Osteoblast (primary cell): ENCODE measurements at places on chromosomes 4 and X. TPM values are rescaled to one million over a fixed set of nuclear protein-coding genes. Genes with fewer than 3 reads are reported as not detected.
A peak's percentile ranks its signal among the peaks of the same experiment; 100 is the strongest.

- H3K4me1 ChIP-seq, result no peaks in the 10 kb centered on the region
- H3K4me3 ChIP-seq, result no peak overlapping the region
- no peak overlapping the region for H3K27ac ChIP-seq
Measured at GRCh38 chrX:15437724-15438123, 53.5 kb upstream of the VEGFD start.

- H3K4me3 ChIP-seq, result no peak overlapping the region
- no peaks in the 10 kb centered on the region for H3K27me3 ChIP-seq
- no peaks in the 10 kb centered on the region for H3K4me1 ChIP-seq
- no peaks in the 10 kb centered on the region for H3K36me3 ChIP-seq
Measured at GRCh38 chr4:13865871-13866669, 238.5 kb upstream of the BOD1L1 start.

- no peak overlapping the region for H3K27ac ChIP-seq
- H3K27me3 ChIP-seq, result no peaks in the 10 kb centered on the region
- no peak for DNase-seq
Measured at GRCh38 chr4:26885912-26886274, 25.3 kb downstream of the STIM2 start.

- no peak overlapping the region for H3K27ac ChIP-seq
- peaks cover 50% of the 10 kb centered on the region for H3K36me3 ChIP-seq
- no peaks in the 10 kb centered on the region for H3K27me3 ChIP-seq
- H3K4me1 ChIP-seq, result peaks cover 4% of the 10 kb centered on the region
Measured at GRCh38 chr4:39312816-39313215, 53.3 kb downstream of the RFC1 start.

DNA sequence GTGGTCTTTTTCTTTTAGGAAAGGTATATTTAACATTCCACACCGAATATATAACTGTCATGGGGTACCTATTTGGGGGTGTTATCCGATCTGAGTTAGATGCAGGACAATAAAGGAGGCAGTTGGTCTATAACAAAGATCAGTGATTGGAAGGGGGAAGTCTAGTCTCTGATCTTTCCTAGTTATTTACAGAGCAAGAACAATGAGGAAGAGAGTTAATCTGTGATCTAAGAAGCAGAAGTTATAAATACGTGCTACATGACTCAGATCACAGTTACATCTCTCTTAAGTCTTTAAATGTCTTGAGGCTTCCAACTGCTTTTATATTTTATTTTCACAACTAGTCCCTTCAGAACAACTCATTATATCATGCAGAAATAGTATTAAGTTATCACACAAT lies 33.2 kb upstream of the ARMCX4 start:
- H3K27ac ChIP-seq, result no peak overlapping the region
- no peaks in the 10 kb centered on the region for H3K36me3 ChIP-seq
- no peak overlapping the region for H3K4me3 ChIP-seq
- no peaks in the 10 kb centered on the region for H3K27me3 ChIP-seq

DNA sequence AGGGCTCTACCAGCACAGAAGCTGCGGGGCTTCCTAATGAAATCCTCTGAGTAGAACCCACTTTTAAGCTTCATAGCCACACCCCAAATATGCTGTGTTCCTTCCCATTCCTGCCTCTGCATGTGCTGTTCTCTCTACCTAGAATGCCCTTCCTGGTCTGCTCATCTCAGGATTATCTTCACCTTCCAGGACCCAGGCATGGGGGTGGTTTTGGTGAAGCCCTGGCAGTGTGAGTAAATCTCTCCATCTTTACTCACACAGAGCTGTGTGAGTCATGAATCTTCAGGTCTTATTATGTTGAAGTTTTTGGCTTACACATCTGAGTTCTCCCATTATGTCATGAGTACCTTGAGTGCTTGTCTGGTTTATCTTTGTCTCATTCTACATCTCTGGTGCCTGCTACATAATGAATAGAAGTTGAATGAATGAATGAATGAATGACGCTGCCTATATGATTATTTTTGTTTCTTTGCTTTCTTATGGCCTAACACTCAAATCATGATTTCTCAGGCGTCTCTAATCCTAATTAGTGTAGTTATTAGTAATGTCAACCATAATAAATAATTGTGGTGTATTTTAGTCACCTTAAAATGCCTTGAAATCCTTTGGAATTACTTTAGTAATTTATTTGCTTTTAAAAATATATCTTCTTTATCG lies 41.9 kb downstream of the HADH start:
- peak; percentile 67 for DNase-seq
- H3K4me1 ChIP-seq, result peaks cover 14% of the 10 kb centered on the region
- H3K36me3 ChIP-seq, result peaks cover 16% of the 10 kb centered on the region

DNA sequence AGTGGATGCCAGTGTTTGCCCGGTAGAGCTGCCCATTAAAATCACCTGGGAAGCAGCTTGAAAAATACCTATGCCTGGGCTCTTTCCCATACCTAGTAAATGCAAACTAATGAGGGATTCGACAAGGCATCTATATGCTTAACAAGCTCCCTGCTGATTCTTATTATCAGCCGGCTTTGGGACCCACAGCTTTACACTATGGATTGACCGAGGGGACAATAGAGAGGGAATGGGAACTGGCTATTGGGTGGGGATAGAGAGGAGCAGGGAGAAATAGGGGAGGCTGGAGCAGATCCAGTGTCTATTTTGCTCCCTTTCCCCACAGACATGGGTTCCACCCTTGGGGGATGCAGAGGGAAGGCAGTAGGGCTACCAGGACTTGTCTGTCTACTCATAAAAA lies 103.1 kb upstream of the TEX13D start:
- DNase-seq, result no peak
- no peak overlapping the region for H3K27ac ChIP-seq
- no peaks in the 10 kb centered on the region for H3K36me3 ChIP-seq
- no peaks in the 10 kb centered on the region for H3K4me1 ChIP-seq
- H3K4me3 ChIP-seq, result no peak overlapping the region

DNA sequence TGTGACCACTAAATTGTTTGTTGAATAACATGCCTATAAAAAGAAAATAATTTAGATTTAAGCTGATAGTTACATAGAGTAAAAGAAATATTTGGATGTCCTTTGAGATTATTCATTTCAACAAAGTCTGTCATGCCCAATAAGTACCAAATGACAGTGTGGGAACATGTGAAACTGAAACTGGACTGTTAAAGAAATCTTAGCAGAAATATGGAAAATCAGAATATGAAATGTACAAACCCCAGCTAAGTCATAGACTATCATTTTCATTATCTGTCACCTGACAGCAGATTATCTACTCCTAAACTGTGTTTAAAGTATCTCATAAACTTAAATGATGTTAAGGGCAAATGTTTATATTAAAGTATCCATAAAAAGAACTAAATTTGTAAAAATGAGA lies 437.8 kb upstream of the FAM241A start:
- DNase-seq, result no peak
- no peak overlapping the region for H3K4me3 ChIP-seq
- no peaks in the 10 kb centered on the region for H3K27me3 ChIP-seq
- no peak overlapping the region for H3K27ac ChIP-seq

- no peaks in the 10 kb centered on the region for H3K36me3 ChIP-seq
- no peak for DNase-seq
- H3K4me1 ChIP-seq, result peaks cover 10% of the 10 kb centered on the region
- H3K27me3 ChIP-seq, result no peaks in the 10 kb centered on the region
Measured at GRCh38 chr4:74059161-74059829, 20.8 kb upstream of the CXCL3 start.

- no peak overlapping the region for H3K27ac ChIP-seq
- peaks cover 15% of the 10 kb centered on the region for H3K27me3 ChIP-seq
- H3K4me3 ChIP-seq, result no peak overlapping the region
- no peaks in the 10 kb centered on the region for H3K4me1 ChIP-seq
- no peak for DNase-seq
Measured at GRCh38 chrX:112851806-112852205, 11.2 kb upstream of the AMOT start.

- peaks cover 11% of the 10 kb centered on the region for H3K27me3 ChIP-seq
- peak; percentile 34 for DNase-seq
- H3K27ac ChIP-seq, result peak overlapping the region; percentile 28
- peaks cover 5% of the 10 kb centered on the region for H3K4me1 ChIP-seq
- no peaks in the 10 kb centered on the region for H3K36me3 ChIP-seq
- H3K4me3 ChIP-seq, result no peak overlapping the region
Measured at GRCh38 chrX:115533485-115533884, 27.5 kb upstream of the PLS3 start.

DNA sequence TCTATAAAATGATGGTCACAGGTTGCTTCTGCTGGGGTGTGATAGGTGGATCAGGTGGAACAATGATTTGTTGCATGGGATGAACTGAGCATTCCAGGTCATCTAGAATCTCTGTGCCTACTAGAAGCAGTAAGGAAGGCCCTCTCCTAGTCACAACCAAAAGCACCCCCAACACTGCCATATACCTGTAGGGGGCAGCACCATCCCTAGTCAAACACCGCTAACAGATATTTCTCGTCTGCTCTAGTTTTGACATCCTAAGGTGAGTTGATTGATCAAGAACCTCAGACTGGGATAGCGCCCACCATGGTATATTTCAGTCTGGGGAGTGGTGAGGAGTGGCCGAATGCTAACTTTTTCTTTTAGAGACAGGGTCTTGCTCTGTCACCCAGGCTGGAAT lies 160.2 kb downstream of the NHS start:
- H3K27me3 ChIP-seq, result no peaks in the 10 kb centered on the region
- no peak overlapping the region for H3K27ac ChIP-seq
- DNase-seq, result peak; percentile 29

DNA sequence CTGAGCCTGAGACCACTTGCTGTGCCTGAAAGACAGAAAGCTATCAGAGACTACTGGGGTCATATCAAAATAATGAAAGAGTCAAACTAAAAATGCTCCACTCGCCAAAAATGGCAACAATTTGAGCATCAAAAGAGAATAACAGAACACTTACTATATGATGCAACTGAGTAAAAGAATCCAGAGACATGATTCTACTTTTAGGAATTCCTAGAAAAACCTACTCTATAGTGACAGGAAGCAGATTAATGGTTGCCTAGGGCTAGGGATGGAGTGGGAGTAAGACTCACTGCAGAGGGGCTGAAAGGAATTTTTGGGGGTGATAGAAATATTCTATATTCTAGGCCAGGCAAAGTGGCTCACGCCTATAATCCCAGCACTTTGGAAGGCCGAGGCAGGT lies 29.4 kb upstream of the SLAIN2 start:
- H3K4me1 ChIP-seq, result no peaks in the 10 kb centered on the region
- DNase-seq, result no peak
- no peak overlapping the region for H3K27ac ChIP-seq
- no peaks in the 10 kb centered on the region for H3K36me3 ChIP-seq
- no peak overlapping the region for H3K4me3 ChIP-seq
- H3K27me3 ChIP-seq, result no peaks in the 10 kb centered on the region

- H3K27ac ChIP-seq, result no peak overlapping the region
- no peak overlapping the region for H3K4me3 ChIP-seq
- no peaks in the 10 kb centered on the region for H3K27me3 ChIP-seq
Measured at GRCh38 chr4:14644580-14645282, 357.6 kb upstream of the CPEB2 start.

DNA sequence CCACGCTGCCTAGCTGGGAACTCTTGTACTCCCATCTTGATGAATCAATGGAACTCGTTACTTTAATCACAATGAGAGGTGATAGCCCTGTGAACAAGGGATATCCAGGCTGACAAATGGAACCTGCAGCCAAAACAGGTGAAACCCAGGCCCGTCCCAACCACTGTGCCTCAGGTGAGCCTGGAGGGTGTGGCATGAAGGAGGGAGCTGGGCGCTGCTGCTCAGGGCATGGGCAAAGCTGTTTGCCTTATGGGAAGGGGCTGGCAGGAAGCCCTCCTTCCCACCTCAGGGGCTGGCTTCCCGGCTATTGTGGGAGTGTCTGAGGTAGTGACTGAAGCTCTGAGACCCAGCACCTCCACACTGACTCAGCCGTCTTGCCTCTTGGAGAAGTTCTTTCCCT lies 209.4 kb upstream of the ATP6AP2 start:
- no peak overlapping the region for H3K27ac ChIP-seq
- DNase-seq, result no peak
- H3K4me3 ChIP-seq, result no peak overlapping the region
- H3K27me3 ChIP-seq, result peaks cover 27% of the 10 kb centered on the region

DNA sequence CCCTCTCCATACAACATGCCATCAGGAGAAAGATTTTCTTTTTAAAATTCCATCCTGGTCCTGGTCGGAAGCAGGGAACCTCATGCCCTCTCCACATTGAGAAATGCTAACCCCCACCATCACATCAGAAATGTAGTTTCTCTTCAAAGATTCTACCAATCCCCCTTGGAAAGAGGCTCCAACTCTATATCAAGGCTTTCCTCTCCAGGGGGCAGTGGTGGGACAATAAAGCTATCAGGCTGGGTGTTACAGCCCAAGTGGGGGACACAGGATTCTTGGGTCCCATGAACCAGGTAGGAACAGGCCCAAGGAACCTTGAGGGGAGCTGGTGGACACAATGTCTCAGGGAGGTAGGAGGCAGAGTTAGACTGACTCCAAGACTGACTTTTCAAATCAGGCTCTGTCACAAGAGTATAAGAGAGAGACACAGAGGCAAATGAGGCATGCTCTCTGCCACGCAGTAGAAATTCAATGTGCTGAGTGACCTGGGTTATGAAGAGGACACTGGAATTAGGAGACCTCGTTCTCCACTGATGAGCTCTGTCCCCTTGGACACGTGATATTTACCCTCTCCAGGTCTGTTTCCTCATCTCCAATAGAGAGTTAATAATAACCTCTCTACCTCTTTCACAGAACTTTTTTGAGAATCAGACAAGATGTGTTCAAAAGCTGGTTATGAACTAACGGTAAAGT lies 4.5 kb downstream of the GJB1 start:
- H3K27me3 ChIP-seq, result peaks cover 3% of the 10 kb centered on the region
- H3K4me3 ChIP-seq, result no peak overlapping the region
- H3K27ac ChIP-seq, result no peak overlapping the region
- H3K4me1 ChIP-seq, result no peaks in the 10 kb centered on the region
- H3K36me3 ChIP-seq, result no peaks in the 10 kb centered on the region

DNA sequence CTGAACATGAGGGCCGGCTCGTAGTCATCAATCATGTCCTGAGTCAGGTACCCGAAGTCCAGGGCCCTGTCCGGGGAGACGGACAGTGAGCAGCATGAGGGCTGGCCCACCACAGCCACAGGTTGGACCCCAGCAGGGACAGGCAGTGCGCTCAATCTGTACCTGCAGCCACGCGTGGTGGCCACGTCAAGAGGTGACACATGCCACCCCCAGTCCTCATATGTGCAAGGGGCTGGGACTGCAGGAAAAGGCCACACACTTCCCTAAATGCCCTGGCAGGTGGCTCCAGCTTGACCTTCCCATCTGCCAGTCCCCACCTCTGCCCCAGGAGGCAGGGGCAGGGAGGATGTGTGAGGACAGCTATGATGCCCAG lies 73.8 kb upstream of the MXD4 start:
- no peak for DNase-seq
- no peak overlapping the region for H3K4me3 ChIP-seq
- peaks cover 1% of the 10 kb centered on the region for H3K4me1 ChIP-seq
- no peaks in the 10 kb centered on the region for H3K27me3 ChIP-seq
- no peak overlapping the region for H3K27ac ChIP-seq

GRCh38 chr4:8005814-8006215 lies 66.2 kb upstream of the AFAP1 start:
- no peak overlapping the region for H3K27ac ChIP-seq
- no peaks in the 10 kb centered on the region for H3K4me1 ChIP-seq
- H3K36me3 ChIP-seq, result no peaks in the 10 kb centered on the region
- peak; percentile 74 for DNase-seq
- H3K4me3 ChIP-seq, result no peak overlapping the region

The BCOR gene
- total RNA-seq, result 14.7 and 14.8 TPM in 2 replicates

The RNF150 gene
- 13.4 and 13.8 TPM in 2 replicates for total RNA-seq

The SH3TC1 gene
- 3.5 and 3.6 TPM in 2 replicates for total RNA-seq

The PPBP gene
- 0.36 TPM in 1 of 2 replicates, not detected in the other for total RNA-seq

The SHOX gene
- total RNA-seq, result 11.8 and 13.4 TPM in 2 replicates

The NDNF gene
- 9.8 and 11.5 TPM in 2 replicates for total RNA-seq

The PRICKLE3 gene
- 6.9 and 7.7 TPM in 2 replicates for total RNA-seq

The KDR gene
- total RNA-seq, result not detected in 2 replicates
